ENCODE measurements at places on chromosomes 6 and 20.
A peak's percentile ranks its signal among the peaks of the same experiment; 100 is the strongest.

GRCh38 chr6:135072753-135073152, 18.1 kb upstream of the HBS1L start:
- DNase-seq, result no peak

GRCh38 chr6:137193256-137194070, 20.0 kb upstream of the IL22RA2 start:
- no peak for DNase-seq

DNA sequence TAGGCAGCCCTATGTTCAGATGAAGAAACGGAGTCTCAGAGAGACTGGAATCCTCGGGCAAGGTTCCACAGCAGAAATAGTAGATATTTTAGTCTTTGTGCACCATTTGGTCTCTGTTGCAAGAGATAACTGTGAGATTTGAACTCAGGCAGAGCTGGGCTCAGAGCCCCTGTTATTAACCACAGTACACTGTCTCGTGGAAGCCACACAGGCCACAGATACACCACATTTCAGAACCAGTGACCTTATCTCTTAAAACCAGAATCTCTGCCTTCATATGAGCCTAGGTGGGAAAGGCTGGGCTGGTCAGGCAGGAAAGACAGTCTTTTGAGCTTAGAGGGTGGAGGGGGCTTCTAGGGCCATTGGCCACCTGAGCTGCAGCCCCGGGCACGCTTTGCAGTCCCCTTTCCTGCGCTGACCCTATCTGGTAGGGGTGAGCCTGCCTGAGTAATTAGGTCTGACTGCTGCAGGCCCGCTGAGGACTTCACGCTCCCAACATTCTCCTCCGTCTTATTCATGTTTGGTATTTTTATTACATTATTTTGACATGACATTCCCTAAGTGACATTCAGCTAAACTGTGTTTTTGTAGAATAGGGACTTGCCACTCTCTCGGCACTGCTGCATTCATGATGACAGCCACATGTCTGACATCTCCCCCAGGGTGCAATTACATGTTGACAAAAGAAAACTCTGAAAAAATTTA, 71.1 kb downstream of the KCNB1 start:
- no peak for DNase-seq

DNA sequence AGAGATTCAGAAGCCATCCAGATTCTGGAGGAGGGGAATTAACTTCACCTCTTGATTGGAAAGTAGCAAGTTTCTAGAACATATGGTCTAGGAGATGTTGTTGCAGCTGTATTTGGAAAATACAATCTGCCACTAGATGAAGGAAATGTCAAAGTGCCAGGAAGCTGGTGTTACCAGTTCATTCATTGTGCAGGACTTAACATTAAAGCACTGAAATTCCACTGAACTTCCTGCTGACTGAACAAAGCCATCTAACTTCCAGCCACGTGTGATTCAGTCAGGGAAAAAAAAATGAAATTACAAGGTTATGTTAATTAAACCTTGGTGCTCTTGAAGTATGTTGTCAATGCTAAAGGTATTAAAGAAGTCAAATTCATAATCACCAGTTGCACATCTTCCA, 321.5 kb upstream of the SASH1 start:
- DNase-seq, result no peak

GRCh38 chr6:95515975-95516374, 61.4 kb upstream of the MANEA start:
- no peak for DNase-seq

DNA sequence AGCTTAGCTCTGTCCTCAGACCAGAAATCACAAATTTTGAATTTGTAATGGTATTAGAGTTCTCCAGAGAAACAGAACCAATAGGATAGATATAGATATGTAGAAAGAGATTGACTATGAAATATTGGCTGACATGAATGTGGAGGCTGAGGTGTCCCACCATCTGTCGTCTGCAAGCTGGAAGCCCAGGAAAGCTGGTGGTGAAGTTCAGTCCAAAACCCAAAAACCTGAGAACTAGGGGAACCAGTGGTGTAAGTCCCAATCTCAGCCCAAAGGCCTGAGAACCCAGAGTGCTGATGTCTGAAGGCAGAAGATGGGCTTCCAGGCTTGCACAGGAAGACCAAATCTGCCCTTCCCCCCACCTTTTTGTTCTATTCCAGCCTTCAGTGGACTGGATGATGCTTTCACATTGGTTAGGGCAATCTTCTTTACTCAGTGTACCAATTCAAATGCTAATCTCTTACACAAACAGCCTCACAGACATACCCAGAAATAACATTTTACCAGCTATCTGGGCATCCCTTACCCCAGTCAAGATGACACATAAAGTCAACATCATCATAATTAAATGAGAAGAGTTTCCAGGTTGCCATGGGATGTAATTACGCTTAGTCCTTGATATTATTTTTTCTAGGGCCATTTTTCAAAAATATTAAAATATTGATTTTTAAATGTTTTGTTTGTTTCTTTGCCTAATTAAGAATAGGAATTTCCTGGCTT, 570.8 kb downstream of the UTRN start:
- DNase-seq, result no peak

DNA sequence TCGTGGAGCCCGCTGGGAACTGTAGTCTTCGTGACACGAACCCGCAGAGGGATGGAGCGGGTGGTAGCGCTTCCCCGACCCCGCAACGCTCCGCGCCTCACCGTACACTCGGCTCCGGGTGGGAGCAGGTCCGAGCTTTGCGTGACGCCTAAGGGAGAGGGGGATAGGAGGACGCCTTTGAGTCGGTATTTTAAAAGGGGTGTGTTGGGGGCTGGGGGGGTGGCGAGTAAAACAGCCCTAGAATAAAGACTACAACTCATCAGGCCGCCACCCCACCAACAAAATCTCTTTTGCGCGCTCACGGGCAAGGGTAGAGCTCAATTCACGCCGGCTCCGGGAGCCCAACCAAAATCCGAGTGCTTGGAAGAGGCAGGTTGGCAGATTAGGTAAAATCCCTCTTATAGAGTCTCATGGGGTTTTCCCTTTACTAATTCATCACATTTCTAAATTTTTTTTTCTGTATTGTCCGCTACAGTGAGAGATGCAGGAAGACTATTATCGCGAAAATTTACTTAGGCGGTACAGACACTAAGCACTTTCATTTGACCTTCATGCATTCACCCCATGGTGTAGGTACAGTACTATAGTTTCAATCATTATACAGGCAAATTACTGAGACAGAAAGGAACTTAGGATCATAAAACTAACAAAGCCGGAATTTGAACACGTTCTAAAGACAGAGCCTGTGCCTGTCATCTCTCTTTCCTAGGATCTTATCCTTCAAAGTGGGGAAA, 706 bp upstream of the SNX14 start:
- peak; percentile 51 for DNase-seq

DNA sequence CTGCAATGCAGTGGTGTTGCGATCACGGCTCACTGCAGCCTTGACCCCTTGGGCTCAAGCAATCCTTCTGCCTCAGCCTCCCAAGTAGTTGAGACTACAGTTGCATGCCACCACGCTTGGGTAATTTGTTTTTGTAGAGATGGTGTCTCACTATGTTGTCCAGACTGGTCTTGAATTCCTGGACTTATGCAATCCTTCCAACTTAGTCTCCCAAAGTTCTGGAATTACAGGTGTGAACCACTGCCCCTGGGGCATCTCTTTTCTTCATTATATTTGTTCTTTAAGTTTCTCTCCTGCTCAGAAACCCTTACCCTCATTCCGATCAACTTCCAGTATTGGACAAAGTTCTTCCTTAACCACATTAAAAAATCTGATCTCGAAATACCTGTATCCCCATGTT, 44.7 kb upstream of the DEK start:
- no peak for DNase-seq

GRCh38 chr6:128062882-128063603, 162.2 kb upstream of the THEMIS start:
- no peak for DNase-seq

- DNase-seq, result no peak
These were observed 60.1 kb downstream of the SYNJ2 start for GRCh38 chr6:158041788-158042187.

GRCh38 chr6:142569676-142570075, 267.9 kb downstream of the ADGRG6 start:
- no peak for DNase-seq

DNA sequence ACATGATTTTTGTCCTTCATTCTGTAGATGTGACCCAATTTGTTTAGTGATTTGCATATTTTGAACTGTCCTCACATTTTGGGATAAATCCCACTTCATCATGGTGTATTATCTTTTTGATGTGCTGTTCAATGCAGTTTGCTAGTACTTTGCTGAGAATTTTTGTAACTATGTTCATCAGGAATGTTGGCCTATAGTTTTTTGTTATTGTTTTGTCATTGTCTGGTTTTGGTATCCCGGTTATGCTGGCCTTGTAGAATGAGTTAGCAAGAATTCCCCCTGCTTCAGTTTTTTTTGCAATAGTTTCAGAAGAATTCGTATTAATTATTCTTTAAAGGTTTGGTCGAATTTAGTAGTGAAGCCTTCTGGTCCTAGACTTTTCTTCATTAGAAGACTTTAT, 11.9 kb downstream of the KIF25 start:
- no peak for DNase-seq

DNA sequence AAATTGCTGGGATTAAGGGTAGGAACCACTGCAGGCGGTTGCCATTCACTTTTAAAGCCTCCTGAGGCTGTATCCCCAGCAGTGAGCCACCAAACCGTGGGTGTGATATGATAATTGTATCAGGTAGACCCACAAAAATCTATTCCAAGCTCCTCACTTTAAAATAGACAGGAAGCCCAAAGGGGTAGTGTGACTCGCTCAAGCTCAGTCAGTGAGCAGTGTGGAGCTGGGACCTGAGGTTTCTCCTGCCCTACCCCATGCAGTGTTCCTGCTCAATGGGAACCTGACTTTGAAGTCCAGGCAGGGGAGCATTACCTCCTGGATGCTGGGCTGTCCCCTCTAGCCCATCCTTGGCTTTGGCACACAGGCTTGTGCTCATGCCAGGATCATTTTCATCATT, 14.9 kb upstream of the MAPRE1 start:
- no peak for DNase-seq

- DNase-seq, result no peak
These were observed 299.8 kb upstream of the NOX3 start for GRCh38 chr6:155755452-155755851.

DNA sequence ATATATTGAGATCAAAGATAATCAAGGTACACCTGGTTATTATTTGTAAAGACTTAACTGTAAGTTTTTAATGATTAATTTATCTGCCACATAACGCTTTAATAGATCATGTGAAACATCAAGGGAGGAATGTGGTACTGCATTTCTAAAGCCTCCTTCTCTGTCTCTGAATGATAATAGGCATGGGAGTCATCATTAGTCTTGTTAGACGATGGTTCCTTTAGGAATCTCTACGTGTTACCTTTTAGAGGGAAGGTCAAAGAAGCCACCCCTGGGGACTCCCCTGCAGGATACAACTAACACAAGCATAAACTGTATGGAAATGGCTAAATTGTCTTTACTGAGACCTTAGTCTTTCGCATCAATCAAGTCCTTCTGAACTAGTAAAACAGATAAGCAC, 173.6 kb upstream of the MCHR2 start:
- DNase-seq, result no peak

DNA sequence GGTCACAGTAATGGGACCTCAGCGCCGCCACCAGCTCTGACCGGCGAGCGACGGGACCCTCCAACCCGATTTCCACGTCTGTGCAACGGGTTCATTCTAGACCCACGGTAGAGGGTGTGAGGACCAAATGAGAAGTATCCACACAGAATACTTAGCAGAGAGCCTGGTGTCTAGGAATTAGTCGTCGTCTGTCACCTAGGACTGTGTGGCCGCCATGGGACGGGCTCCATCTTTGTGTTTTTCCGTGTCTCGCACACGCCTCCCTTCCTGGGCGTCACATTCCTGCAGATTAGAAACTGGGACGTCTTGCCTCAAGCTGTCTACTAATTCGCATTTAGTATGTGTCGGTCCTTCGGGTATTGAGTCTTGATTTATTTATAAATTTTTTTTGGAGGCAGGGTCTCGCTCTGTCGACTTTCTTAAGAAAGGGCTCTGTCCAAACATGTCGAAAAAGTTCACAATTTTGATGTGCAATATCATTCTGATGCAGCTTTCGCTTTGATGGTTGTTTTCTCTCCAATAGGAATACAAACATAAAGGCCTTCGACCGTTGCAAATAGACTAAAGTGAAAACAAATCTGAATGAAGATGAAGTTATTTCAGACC, 563 bp downstream of the MGME1 start:
- peak; percentile 46 for DNase-seq

DNA sequence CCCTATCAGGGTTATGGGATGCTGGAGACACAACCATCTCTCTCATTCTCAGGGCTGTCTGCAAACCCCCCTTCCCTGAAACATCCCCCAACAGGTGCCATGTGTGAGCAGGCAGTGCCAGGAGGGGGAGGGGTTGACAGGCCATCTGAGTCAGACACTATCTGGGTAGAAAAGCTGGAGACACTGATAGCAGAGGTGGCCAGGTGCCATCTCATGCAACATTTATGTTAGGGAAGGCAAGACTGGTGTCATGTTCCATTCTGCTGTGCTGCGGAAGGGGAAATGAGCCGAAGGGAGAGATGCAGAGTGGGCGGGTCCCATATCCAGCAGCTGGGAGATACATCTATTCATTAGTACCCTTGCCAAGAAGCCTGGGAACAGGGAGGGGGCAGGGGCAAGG, 3.5 kb downstream of the LHFPL5 start:
- DNase-seq, result no peak

DNA sequence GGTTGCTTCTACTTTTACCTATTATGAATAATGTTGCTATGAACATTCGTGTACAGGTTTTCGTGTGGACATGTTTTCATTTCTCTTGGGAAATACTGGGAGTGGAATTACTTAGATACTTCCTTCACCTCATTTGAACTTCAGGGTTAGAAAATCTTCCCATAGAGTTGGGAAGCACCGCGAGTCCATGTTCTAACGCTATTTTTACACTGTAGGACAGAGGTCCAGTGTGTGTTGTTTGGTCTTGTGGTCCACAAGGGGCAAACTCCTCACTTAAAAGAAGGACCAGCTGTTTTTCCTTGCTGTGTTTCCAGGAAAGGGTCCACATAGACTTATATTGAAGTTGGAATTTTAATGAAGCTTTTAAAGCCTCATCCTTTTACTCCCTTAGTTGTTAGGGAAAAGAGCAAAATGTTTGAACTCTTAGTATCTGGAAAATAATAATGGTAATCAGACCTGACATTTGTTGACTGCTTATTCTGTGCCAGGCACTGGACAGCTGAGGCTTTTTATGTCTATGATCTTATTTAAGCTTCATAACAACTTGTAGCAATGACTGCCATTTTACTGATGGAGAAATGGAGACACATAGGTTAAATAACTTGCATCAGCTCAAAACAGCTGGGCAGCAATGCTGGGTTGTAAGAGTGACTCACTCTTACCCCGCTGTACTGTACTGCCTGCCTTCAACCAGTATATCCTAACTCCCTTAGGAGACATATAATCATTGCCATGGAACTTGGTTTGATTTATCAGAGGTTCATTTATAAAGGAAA, 52.0 kb downstream of the CDC5L start:
- peak; percentile 41 for DNase-seq
